ENCODE measurements at places on chromosomes 7 and 10.

- no peak for DNase-seq
Measured at GRCh38 chr10:6177880-6178281, 24.9 kb upstream of the PFKFB3 start.

- DNase-seq = no peak
Measured at GRCh38 chr10:74683067-74683466, 143.3 kb upstream of the KAT6B start.

- no peak for DNase-seq
Measured at GRCh38 chr10:131277278-131277677, 34.2 kb downstream of the TCERG1L start.

DNA sequence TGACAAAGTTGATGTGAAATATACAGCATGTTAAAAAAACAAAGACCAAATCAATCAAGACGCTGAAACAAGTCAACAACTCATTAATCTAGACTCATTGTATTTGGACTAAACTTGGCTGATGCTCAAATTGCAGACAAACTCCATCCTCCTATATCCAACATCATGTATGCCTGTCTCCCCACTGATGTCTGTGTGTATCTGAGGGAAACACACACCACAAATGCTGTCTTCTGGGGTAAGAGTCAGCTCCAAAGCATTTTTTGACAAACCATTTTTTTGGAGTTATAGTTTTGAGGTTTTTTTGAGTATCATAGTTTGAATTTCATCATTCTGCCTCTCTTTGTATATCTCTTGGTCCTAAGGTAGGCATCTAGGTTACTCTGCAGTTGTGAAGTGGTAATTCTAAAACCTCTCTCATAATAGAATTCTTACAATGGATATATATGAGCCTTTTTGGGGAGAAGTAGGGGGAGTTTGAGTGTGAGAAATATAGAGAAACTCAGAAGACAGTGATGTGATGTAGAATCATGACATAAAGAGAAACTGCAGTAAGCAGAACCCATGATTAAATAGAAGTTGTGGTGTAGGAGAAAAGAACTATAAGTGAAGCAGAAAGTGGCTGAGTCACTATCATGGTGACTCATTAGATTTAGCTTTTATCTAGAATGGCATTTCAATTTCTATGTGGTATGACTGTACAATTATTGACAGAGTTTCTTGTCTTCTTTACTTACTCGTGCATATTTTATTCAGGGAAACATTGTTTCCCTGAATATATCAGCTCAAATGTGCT lies 1531.1 kb upstream of the LRRTM3 start:
- no peak for DNase-seq

DNA sequence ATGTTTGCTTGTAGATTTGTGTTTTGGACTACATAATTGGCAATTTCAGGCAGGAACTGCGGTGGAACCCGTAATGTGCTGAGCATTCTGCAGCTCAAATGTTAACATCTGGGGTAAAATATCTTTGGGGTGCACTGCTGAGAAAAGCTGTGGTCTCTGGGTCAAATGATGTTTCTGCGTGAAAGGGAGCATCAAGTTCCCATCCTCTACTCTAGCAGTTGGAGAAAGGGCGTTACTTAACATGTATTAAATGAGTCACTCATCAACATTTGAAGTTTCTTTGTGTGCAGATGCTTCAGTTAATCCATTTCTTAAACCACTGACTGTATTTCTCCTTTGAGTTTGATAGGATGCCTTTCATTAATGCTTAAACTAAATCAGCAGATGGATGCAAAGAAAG lies 273.1 kb upstream of the PITRM1 start:
- no peak for DNase-seq

- no peak for DNase-seq
Measured at GRCh38 chr10:31124852-31125251, 93.2 kb upstream of the ZNF438 start.

Data from EL (cell line).